Regular cardiac myocyte (primary cell): ENCODE measurements at places on chromosomes 1 and 21. TPM values are rescaled to one million over a fixed set of nuclear protein-coding genes. Genes with fewer than 3 reads are reported as not detected.

Gene CFHR5
- total RNA-seq: not detected in 2 replicates

Gene OXCT2
- total RNA-seq: 0.96 and 1.7 TPM in 2 replicates

Gene RER1
- 90.5 and 126 TPM in 2 replicates for total RNA-seq

Gene CIART
- 4.8 and 5.9 TPM in 2 replicates for total RNA-seq

Gene DCLRE1B
- total RNA-seq: 1.4 and 3.6 TPM in 2 replicates

Gene GCSAML
- not detected in 2 replicates for total RNA-seq
